ENCODE measurements at places on chromosomes 13 and 19.

DNA sequence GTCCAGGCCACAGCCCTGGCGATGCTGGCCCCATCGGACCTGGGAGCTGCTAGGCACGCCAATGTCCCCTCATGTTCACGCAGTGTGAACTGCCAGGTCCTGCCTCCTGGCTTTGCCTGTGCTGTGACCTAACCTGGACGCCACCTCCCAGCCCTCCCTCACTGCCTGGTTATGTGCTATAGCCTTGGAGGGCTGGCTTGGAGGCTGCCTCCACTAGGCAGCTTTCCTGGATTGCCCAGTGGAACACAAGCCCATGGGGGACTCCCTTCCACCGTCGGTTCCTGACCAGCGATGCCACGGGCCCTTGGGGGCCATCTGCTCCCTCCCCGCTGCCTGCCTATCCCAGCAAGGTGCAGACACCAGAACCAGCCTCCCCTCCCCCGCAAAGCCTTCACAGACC is 15.2 kb upstream of the UQCR11 start:
- no peak for DNase-seq

DNA sequence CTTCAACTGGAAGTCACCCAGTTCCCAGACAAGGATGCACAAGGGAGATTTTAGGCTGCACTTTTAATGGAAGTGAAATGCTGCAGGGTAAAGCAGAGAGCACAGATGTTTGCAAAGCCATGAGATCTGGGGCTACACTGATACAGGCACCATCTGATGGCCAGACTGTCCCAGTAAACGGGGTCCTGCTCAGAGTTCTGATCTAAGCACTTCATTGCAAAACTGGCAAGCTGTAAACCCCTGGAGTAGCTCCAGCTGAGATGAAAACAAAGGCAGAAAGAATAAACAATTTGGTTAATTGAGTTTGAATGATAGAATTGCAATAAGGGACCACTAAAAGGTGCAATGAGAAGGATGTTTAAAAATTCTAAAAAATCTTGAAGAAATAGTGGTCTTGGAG is 197.1 kb downstream of the OXGR1 start:
- DNase-seq: no peak

- DNase-seq: no peak
Observed at GRCh38 chr19:3882041-3882384, 1.5 kb downstream of the ATCAY start.

DNA sequence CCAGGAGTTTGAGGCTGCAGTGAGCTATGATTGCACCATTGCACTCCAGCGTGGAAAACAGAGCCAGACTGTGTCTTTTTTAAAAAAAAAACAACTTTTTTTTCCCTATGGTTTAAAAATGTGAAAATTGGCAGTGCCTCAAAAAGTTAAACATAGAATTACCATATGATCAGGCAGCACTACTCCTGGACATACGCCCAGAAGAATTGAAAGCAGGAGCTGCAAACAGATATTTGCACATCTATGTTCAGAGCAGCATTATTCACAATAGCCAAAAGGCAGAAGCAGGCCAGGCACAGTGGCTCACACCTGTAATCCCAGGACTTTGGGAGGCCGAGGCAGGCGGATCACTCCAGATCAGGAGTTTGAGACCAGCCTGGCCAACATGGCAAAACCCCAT is 3.8 kb upstream of the RETN start:
- no peak for DNase-seq

DNA sequence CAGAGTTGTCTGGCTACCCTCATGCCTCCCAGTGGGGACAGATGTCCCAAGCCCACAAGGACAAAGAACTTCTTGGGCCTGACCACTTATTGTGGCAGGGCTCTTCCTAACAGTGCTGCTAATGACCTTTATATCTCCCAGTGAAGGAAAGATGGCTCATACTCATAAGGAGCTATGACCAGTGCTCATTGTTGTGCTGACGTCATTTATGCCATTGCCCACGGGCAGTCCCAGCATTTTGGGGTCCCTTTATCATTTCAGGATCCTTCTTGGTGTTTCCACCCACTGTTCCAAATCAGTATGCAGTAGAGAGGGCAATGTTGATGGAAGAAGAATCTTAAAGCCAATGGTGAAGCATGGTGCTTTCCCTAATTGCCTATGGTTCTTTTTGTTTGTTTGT is 1640.0 kb upstream of the PRR20A start:
- DNase-seq: no peak

DNA sequence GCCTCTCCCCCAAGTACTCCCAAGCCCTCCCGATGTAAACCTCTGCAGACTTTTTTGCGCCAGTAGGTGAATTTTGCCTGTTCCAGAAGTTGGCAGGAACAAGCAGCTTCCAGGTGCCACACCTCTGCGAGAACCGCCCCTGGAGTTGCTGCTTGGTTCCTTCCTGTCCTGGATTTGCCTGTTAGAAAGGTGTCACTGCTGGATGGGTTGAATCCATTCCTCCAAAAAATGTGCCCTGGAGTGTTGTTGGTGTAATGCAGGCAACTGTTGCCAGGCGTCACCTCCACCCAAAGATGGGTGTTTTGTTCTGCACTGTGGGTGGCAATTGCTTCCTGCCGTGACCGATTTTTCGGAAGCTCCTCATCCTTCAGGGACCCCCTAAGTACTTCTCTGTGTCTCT is 5.7 kb downstream of the PGPEP1 start:
- no peak for DNase-seq

DNA sequence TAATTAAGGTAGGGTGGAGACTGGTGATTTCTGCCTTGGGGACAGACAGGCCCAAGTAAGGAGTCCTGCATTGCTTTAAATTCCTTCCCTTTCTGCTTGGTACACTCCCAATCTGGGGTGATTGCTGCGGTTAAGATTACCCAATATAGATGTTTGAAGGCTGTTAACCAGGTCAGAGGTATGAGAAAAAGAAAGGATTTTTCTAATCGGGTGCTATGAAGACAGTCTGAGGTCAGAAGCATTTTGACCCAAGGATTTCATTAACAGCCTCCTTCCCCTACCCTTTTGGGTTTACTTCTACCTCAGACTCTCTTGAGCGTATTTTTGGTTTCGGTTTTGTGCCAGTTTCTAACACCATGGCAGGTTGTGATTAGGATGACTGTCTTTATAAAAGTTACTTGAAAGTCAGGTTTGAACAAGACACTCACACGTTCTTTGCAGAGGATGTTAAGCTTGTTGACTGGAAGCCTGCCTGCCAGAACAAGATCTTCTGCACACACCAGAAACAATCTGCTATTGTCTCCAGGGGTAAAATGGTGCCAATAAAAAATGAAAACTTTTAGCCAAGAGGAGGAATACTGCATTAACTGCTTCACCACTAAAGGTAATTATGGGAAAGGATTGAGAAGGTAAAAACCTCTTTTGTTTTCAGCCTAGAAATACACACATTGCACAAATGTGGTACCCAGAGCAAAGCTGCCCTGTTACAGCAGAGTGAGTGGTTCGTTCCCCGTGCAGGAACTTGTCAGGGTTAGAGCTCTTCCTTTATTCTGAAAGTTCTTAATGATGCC is 108.8 kb downstream of the NDFIP2 start:
- no peak for DNase-seq

DNA sequence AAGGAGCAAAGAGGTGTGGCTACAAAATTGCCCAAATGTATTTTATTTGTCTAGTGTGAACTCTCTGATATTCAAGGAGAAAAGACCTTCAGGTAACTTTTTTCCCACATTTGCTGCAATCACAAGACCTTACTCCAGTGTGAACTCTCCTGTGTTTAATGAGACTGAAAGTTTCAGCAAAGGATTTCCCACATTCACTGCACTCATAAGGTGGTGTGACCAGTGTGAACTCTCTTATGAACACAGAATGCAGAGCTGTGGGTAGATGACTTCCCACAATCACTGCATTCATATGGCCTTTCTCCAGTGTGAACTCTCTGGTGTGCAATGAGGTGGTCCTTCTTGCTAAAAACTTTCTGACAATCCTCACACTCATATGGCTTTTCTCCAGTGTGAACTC is 16.4 kb downstream of the ZNF814 start:
- no peak for DNase-seq

GRCh38 chr19:9041023-9041422 is 30.8 kb upstream of the MUC16 start:
- no peak for DNase-seq

DNA sequence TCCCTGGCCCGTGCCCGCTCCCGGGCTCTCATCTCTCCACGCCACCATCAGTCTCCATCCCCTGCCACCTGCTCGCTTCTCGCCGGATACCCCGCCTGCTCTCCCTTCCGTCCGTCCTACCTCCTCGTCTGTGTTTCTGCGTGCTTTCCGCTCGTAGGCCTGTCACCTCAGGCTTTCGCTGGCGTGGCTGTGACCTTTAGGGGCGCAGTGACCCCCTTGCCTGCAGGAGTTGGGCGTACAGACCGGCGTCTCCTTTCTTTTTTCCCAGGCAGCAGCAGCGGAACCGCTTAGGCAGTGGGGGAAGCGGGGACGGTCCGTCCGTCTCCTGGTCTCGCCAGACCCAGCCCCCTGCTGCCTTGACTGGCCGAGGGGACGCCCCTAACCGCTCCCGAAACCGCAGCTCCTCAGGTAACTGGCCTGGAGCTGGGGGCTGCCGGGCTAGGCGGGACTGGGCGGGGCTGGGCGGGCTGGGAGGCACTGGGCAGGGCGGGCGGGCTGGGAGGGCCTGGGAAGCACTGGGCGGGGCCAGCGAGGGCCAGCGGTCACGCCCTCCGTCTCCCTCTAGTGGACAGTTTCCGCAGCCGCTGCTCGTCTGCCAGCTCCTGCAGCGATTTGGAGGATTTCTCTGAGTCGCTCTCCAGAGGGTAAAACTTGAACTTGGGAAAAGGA is 6.3 kb downstream of the PGLYRP1 start:
- no peak for DNase-seq

DNA sequence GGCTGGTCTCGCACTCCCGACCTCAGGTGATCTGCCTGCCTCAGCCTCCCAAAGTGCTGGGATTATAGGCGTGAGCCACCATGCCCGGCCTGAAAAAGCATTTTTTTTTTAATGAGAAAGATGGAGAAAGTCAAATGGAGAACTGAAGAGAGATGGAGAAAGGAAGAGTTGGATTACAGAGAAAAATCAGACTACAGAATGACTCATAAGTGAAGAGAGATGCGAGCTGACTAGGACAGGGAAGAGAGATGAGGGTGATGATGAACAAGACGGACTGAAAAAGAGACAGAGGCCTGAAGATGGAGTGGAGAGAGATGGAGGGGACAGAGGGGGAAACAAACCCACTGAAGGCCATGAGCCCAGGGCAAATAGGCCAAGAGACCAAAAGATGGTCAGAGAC is 1.5 kb downstream of the DHX34 start:
- DNase-seq: no peak

DNA sequence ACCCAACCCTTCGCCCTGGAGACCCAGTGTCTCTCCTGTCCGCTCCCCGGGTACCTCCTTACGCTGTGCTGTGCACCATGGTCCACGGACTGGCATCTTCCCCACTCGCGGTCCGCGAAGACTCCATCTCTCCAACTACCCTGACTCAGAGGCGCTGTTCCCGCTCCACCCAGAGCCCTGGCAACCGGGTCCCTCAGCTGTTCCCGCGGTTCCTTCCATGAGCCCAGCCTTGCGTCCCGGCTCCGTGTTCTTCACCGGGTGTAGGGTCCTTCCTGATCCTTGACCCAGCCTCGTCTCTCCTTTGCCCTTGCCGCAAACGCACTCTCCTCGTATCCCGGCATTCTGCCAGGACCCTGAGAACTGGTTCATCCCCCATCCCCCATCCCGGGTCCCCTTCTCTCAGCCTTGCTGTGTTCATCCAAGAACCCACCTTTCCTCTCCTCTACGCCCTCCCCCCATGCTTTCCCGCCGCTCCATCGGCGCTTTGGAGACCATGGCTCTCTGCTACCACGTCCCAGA is 664 bp downstream of the ICAM5 start:
- DNase-seq: no peak

- no peak for DNase-seq
Observed at GRCh38 chr13:43300865-43301264, 277.5 kb downstream of the DNAJC15 start.

- DNase-seq: no peak
Observed at GRCh38 chr13:113881614-113882266, 17.9 kb upstream of the GAS6 start.

Data from SIG-M5 (cell line).